ENCODE measurements at places on chromosomes 16 and 17.

GRCh38 chr17:79205688-79206205, 131.1 kb downstream of the ENGASE start:
- DNase-seq, result no peak

DNA sequence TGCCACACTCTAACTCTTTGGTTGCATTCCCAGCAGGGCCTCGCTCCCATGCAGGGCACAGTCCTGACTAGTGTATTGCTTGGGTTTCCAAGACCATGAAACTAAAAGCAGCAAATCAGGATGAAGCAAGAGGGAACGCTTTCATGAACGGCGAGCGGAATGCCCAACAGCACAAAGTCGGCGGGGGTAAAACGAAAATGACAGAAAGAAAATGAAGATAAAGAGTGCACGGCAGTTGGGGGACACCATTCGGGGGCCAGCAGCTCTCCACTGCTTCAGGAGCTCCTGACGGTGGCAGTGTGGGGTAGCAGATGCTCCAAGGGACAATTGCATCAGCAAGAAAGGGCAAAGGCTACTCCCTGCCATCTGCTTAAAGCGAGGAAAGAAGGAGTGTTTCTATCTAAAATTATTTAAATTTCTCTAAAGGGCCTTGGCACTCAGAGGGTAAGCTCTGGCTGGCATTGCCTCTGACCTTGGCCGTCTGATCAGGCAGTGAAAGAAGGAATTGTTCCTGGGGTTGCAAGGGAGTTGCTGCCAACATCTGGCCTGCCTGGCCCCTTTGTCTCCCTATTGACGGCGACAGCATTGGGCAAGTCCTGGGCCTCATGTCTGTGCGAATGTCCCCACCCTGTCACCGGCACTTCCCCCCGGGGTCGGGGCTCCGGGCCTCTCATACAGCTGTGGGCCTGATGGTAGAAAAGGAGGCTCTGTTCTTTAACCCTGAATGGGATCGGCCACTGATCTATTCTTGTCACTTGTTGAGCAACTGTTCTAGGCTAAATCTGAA, 138.2 kb downstream of the CMIP start:
- peak; percentile 75 for DNase-seq

GRCh38 chr17:17506893-17507464, 10.8 kb upstream of the RASD1 start:
- DNase-seq, result peak; percentile 74

GRCh38 chr17:8695241-8695640, 49.4 kb downstream of the CCDC42 start:
- DNase-seq, result no peak

DNA sequence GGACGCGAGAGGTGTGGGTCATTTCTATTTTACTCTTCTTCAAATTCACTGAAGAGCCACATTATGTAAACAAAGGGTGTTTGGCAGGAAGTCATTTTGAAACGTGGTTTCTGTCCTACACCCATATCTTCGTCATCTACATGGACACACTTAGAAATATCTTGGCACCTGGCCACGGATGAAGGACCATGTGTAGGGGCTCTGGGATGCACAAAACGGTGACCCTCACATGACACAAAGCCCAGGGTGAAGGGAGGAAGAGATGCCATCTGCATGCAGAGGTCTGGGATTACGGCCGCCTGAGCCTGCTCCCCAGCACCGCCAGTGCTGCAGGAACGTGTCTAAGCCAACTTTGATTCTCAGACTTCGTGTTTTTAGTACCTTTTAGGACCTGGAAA, 130.2 kb upstream of the CHMP6 start:
- no peak for DNase-seq

GRCh38 chr17:29682987-29683386, 60.3 kb upstream of the CORO6 start:
- DNase-seq, result peak; percentile 20

GRCh38 chr17:81900181-81900820, 1.7 kb upstream of the NPB start:
- no peak for DNase-seq

GRCh38 chr16:30602616-30603277, 7.4 kb downstream of the ZNF689 start:
- no peak for DNase-seq

DNA sequence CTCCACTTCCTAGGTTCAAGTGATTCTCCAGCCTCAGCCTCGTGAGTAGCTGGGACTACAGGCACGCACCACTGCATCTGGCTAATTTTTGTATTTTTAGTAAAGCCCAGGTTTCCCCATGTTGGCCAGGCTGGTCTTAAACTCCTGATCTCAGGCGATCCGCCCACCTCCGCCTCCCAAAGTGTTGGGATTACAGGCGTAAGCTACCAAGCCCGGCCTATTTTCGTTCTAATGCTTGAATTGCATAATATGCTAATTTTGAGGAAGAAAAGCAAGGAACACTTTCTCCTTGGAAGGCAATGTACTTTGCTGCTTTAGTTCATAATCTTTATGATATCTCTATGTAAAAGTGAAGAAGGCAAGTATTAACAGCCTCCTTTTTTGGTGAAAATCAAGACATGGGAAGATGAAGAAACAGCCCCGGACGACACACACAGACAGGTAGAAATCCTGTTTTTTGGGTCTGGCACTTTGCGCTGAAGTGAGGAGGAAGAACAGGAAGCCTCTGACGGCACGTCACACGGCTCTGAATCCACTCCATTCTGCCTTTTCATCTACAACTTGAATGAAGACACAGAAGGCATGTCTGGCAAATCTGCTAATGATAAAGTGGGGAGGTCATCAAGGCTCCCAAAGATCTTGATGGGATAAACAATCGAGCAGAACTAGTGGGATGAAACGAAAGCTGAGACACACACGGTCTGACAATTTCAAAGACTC, 24.9 kb downstream of the VPS53 start:
- DNase-seq, result no peak

DNA sequence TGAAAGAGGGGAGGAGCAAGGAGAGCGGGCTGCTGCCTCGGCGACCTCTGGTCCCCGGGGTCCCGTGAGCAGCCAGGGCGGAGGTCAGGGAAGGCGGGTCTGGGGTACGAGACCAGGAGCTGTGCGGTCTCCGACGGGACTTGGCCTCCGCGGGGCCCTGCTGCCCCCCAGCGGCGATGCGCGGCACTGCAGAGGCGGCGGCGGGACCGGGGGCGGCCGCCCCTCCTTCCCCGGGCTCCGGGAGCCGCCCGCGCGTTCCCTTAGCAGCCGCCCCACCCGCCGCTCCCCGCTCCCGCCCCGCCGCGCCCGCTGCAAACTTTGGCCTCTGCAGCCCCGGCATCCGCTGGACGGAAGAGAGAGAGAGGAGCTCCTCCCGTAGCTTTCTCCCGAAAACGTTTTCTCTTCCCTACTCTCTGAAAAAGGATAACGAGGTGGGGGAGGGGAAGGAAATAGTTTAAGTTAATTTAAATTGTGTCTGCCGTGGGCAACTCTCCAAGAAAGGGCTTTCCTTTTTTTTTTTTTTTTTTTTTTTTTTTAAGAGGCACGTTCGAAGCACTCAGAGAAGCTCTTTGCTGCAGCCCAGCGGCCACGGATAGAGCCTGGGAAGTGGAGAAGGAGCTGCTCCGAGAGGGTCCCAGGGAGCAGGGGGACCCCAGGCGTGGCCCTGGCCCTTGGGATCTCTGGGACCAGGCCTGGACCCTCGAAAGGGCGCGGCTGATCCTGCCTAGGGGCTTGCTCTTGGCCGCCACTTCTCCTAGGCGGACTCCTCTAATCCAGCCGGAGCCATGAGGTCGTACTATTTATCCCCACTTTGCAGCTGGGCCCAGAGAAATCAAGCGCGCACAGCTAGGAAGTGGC, 43.2 kb downstream of the C16orf82 start:
- DNase-seq, result peak; percentile 47

DNA sequence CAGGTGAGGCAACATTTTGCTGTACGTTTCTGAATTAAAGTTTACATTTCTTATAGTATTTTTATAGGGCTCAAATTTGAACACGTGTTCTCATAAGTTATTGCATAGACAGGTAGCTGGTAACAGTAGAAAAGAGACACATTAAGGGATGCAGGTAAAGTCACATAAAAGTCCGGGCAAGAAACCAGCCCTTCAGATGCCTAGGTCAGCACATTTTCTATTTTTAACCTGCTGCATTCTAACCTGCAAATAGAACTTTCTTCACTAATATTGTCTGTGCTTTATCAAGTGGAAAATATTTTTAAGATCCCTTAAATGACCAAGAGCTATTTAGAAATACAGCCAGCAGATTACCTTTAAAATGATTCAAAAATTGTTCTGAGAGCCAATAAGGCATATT, 307.4 kb upstream of the AXIN2 start:
- DNase-seq, result no peak

DNA sequence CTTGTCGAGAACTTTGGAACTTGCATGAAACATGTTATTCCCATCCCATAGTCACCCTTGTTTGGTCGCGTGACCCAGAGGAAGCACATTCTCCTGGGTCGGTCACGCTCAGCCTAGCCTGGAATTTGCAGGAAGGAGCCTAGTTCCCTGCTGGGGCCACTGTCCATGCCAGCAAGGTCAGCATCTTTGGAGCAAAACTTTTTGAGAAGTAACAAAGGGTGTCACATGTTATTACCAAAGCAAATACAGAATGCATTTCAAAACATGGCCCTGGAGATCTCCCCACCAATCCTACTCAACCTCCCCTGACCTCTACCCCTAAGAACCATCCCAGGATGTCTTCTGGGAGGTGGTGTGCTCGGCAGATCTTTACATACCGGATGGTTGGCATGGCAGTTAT, 26.2 kb upstream of the IRF8 start:
- no peak for DNase-seq

DNA sequence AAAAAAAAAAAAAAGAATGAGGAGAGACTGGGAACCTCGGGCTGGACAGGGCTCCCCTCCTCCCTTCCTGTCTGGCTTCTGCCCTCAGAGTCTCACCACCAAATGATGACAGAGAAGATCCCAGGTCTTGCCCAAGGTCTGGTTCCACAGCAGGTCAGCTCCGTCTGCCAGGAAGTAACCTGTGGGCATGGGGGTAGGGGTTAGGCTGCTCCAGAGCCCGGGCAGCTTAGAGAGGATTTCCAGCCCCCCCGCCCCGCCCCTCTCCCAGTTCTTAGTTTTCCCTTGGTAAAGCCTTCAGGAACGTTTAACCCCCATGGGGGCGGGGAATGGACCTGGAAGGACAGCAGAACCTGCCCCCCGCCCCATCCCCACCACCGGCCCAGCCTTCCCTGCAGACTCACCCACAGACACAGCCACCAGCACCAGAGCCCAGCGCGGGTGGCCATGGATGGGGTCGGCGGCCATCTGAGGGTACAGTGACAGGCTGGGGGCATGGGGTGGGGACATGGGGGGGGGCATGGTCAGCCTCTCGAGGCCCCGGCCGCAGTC, 700 bp downstream of the TLCD2 start:
- no peak for DNase-seq

- no peak for DNase-seq
Observed at GRCh38 chr17:10879190-10879836, 41.4 kb upstream of the PIRT start.

DNA sequence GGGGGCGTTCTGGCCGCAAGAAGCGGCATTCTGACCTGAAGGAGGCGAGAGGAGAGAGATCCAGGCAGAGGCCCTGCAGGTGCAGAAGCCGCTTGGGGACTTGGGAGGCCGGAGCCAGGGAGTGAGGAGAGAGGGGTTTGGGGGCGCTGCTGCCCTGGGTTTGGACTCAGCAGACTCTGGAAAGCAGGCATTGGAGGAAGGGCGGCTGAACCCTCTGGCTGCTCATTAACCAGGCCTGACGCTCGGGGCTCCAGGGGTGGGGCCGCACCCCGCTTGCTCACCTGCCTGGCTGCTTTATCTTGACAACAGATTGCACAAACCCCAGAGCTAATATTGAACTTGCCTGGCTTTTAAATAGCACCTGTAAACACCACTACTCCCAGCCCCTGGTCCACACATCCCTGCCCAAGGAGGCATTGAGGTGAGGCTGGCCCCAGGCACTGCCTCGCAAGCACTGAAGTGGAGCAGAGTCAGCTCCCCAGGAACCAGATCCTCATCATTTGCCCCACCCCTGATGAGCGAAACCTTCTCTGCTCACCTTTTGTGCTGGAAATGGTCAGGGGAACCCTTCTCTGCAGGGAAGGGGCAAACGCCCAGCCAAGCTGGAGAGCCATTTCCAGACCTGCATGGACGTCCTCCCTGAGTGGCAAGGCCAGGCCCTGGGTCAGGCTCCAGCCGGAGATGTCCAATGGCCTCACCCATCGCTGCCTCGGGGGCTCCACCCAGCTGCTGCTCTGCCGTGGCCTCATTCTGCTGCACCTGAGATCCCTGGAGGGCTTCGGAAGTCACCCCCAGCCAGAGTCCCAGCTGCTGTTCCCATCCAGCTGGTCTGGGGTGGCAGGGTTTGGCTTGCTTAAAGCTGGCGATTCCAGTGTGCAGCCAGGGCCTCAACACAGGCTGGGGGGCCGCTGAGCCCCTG, 190.2 kb upstream of the GSE1 start:
- DNase-seq, result no peak

- DNase-seq, result no peak
Observed at GRCh38 chr16:63978240-63978639, 1143.6 kb downstream of the CDH11 start.

DNA sequence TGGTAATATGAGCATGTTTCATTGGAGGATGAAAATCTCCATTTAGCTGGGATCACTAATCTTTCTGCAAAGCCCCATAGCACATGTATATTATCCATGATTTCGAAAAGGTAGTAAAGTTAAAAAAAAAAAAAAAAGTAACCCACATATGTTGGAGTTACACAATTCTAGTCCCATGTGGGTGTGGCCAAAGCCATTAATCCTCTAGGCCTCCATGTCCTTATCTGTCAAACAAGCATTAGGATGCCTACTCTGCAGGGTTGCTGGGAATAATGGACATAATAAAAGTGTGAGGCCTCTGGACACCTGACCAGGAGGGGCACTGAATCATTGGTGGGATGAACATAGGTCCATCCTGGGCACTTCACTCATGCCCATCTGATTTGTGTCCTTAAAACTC, 29.2 kb upstream of the VAT1L start:
- no peak for DNase-seq

GRCh38 chr17:19713901-19714361, 2.5 kb downstream of the SLC47A2 start:
- DNase-seq, result no peak

DNA sequence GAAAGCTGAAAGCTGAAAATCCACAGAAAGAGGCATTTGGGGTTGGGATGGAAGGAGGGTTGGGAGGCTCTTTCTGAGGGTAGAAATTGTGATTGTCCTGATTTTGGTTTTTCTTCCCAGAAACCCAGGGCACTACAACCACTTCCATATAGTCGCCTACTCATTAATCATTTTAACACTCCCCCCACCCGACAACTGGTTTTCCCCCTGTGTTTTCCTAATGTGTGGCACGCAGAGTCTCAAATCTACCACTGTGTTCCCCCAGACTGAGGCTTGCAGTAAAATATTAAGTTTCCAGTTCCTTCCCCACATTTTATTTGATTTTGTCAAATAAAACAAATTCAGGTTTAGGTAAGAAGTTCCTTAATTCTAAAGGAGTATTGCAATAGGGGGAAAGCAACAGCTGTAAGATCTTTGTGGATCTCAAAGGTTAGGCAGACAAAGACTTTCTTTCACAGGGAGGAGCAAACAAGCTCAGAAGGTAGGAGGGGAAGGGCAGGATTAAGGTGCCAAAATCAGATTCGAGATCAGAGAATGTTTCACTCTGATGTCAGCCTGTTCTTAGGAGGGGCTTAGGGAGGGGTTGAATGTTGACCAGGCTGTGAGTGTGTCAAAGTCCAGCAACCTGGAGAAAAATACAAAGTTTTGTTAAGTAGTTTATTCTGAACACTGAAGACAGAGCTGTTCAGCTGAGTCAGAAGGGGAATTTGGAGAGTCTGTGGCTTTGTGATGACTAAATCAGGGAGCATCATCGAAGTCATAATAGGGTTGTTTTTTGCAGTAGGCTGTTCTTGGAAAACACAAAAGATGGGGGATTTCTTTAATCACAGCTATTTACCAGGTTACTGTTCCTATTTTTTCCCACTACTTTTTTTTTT, 3.6 kb downstream of the ZNF267 start:
- DNase-seq, result no peak

GRCh38 chr16:89706518-89707260, 5.2 kb upstream of the SPATA2L start:
- DNase-seq, result peak; percentile 51

All from NCI-H524 (cell line).